ENCODE measurements at places on chromosomes 7 and 10.

DNA sequence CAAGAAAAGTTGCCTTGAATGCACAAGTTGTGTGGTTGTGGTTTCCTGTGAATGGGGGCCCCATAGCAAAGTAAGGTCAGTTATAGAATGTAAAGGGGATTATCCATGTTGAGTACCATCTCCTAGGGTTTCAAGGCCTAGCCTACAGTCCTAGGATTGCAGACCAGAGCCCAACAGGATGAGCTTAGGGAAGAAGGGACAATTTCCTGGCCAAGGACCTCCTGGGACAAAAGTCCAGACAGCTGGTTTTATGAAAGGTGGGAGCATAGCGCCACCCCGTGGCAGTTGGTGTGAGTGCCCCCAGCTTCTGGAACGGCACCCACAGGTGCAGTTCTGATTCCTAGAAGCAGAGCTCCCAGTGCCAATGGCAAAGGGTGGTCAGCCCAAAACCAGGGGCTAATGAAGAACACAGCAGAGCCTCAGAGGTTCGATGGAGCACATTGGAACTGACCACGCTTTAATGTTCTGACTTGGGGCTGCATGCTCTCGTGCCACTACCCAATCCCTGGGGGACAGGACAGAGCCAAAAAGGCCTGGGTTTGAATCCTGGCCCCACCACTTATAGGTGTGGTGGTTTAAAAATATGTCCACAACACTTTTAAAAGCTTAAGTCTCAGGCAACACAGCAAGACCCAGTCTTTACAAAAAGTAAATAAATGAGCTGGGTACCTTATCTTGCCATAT is 25.8 kb upstream of the TMEM120A start:
- peak; percentile 80 for DNase-seq

DNA sequence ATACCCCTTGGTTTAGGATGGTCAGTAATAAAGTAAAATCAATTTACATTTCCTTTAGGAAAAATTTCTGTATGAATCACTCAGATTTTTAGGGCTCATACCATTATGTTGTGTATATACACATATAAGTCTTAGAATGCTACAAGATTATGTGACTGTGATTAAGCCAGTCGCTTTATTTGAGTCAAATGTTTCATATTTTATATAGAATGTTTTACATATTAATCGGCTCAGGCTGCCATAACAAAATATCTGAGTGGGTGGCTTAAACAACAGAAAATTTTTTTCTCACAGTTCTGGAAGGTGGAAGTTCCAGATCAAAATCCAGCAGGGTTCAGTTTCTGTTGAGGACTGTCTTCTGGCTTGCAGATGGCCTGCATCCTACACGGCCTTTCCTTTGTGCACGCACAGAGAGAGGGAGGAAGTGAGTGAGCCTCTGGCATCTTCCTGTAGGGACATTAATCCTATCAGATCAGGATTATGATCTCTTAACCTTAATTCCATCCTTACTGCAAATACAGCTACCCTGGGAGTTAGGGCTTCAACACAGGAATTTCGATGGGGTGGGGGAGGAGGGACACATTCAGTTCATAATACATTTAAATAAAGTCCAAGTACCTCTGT is 198.0 kb downstream of the PHF14 start:
- DNase-seq = no peak

- no peak for DNase-seq
Observed at GRCh38 chr10:16242859-16243613, 193.8 kb upstream of the PTER start.

- DNase-seq = no peak
Observed at GRCh38 chr7:115024276-115024675, 102.4 kb downstream of the MDFIC start.

- peak; percentile 15 for DNase-seq
Observed at GRCh38 chr7:136018104-136018503, 40.9 kb upstream of the MTPN start.

GRCh38 chr10:127012769-127013152 is 107.5 kb downstream of the DOCK1 start:
- no peak for DNase-seq

- DNase-seq = no peak
Observed at GRCh38 chr10:45374350-45375052, 485 bp downstream of the ALOX5 start.

- no peak for DNase-seq
Observed at GRCh38 chr10:27680691-27681605, 64.7 kb downstream of the MKX start.

GRCh38 chr10:114550756-114551635 is 107.1 kb downstream of the ABLIM1 start:
- peak; percentile 49 for DNase-seq
